ENCODE measurements at places on chromosomes 7 and 10. TPM values are rescaled to one million over a fixed set of nuclear protein-coding genes. Genes with fewer than 3 reads are reported as not detected.

DNA sequence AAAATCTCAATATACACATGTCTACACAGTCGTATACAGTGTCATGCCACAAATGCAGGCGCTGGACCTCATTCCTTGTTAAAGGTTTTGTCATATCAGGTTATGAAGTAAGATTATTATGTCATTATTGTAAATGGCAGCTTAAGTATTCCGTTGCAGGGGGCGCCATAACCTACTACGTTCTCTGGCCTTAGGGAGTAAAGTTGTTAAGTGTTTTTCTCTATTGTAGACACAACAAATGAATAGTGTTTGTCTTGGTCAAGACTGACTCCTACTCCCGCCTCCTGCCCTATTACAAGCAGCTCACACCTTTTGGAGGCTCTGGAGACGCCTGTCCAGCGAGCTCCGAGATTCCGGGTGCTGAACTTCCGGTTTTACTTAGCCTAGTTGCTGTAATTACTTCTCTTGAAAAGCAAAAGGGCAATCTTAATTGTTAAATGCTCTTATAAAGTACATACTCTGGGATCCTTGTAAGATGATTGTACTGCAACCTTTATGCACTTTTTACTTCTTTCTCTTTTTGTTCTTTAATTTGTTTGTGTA lies 994 bp downstream of the GATAD1 start:
- peak; percentile 44 for DNase-seq

GRCh38 chr7:5489991-5490536 lies 66.4 kb upstream of the TNRC18 start:
- no peak for DNase-seq

GRCh38 chr7:121048195-121048594 lies 59.7 kb downstream of the CPED1 start:
- no peak for DNase-seq

- DNase-seq: no peak
These were observed 43.6 kb upstream of the DPYSL4 start for GRCh38 chr10:132143162-132143561.

- DNase-seq: no peak
These were observed 20.0 kb upstream of the RABGEF1 start for GRCh38 chr7:66720561-66720960.

DNA sequence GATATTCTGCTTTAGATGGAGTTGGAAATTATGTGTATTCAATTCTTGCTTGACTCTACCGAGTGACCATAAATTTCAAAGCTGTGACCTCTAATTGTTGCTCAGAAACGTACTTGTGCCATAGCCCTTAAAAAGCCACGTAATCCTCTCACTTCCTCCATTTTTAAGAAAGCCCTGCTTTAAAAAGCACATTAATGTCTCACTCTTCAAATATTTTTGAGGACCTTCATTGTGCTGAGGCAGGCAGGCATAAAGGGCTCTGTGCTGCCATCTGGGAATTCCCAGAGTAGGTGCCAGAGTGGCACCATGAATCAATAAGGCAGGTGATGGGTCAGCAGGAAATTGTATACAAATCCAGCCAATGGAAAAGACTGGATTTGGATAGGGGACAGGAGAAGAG lies 97.7 kb upstream of the FAM204A start:
- no peak for DNase-seq

- no peak for DNase-seq
These were observed 47.8 kb downstream of the CDHR3 start for GRCh38 chr7:106010866-106011265.

DNA sequence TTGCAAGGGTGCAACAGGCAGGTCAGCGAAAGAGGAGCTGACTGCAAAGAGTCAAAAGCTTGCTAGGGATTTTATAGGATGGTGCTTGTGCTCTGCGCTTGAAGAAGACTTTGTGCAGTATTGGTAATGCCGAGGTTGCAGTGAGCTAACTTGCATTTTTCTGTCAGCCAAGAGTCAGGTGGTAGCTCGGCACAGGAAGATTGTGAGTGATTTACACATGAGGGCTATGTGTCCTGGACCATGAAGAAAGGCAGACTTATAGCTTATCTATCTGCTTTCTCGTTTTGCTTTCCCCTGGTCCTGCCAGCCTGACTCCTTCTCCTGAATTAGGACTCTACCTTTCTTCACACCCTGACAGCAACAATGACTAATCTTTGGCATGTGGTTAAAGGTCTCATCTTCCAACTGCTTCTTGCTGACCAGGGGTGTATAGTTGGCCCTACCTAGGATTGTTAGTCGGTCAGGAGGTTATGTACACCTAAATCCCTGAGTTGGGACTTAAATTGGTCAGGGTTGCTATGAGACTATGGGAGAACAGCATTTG lies 4.1 kb upstream of the SYPL1 start:
- DNase-seq: no peak

DNA sequence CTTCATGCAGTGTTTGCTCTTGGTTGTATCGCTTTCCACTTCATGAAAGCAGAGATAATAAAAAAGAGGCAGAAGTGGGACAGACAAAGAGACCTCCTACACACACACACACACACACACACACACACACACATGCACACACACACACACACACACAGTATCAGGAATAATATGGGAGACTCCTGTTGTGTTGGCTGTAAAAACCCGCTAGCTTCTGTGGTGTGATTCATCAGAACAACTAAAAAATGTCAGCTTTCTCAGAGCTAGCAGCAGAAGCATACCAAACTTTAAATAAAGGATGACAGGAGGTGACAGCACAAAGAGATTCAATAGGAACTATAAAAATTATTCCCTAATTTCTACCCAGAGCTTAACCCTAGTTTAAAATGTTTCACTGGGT lies 148.2 kb upstream of the LRRTM3 start:
- no peak for DNase-seq

DNA sequence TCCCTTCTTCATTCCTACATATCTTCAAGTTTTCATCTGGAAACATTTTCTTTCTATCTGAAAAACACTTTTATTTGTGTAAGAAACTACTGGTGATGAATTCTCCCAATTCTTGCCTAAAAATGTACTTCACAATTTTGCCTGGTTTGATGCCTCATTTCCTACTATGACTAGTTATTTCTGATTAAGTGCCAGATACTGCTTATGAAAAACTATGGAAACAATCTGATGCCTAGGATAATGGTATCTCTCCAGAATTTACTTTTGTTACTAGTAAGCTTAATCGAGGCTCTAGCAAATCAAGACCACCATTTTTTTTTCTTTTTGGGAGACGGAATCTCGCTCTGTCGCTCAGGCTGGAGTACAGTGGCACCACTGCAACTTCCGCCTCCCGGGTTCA lies 31.3 kb downstream of the CACUL1 start:
- DNase-seq: no peak

GRCh38 chr10:28788252-28788651 lies 110.9 kb downstream of the BAMBI start:
- DNase-seq: no peak

DNA sequence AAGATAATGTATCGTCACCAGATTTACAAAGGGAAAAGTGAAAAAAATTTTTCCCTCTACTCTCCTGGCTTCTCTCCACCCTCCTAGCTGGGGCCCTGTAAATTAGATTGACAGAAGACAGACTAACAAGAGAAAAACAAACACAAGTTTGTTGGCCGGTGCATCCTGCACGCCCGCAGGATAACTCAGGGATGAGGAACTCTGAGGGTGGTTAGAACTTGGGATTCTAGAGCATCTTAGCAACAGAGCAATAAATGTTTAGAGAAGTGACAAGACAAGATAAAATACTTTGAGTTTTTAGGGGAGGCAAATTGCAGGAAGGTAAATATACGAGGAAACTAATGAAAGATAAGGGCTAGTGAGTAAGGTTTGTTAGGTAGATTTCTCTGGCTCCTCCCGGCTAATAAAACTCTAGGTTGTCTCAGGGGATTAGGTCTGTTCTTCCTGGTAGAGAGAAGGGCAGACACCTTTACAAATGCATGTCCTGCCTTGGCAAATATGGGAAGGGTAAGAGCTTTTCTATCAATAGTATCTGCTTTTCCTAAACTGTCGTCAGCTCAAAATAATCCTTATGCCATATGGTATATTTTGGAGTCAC lies 4.3 kb upstream of the UCN3 start:
- DNase-seq: no peak

DNA sequence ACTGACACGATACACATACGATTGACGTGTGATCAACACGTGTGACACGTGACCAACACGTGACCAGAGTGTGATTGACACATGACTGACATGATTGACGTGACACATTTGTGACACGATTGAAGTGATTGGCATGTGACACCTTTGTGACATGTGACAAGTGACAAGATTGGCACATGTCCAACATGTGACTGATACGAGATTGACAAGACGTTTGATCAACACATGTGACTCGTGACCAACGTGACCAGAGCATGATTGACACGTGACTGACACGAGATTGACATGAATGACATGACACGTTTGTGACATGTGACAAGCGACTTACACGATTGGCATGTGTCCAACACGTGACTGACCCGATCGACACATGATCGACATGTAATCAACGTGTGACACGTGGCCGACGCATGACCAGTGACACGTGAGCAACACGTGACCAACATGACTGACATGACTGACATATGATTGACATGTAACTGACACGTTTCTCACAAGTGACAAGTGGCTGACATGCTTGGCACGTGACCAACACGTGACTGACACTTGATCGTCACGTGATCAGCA lies 22.0 kb downstream of the CRPPA start:
- DNase-seq: no peak

DNA sequence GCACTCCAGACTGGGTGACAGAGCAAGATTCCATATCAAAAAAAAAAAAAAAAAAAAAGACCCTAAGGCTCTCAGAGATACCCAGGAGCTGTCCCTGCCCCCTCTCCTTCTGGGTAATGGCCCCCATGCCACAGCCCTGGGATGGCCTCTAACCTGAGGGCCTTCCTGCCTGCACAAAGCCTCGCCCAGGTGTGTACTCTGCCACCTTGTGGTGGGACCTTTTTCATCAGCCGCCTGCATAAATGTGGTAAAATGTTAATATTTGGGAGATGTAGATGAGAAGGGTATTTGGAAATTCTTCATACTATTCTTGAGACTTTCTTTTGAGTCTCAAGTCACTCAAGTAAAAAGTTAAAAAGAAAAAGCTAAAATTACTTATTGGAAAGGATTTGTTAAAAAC lies 46.3 kb upstream of the RNF216 start:
- DNase-seq: no peak

- no peak for DNase-seq
These were observed 137.5 kb downstream of the SNX10 start for GRCh38 chr7:26429168-26429567.

DNA sequence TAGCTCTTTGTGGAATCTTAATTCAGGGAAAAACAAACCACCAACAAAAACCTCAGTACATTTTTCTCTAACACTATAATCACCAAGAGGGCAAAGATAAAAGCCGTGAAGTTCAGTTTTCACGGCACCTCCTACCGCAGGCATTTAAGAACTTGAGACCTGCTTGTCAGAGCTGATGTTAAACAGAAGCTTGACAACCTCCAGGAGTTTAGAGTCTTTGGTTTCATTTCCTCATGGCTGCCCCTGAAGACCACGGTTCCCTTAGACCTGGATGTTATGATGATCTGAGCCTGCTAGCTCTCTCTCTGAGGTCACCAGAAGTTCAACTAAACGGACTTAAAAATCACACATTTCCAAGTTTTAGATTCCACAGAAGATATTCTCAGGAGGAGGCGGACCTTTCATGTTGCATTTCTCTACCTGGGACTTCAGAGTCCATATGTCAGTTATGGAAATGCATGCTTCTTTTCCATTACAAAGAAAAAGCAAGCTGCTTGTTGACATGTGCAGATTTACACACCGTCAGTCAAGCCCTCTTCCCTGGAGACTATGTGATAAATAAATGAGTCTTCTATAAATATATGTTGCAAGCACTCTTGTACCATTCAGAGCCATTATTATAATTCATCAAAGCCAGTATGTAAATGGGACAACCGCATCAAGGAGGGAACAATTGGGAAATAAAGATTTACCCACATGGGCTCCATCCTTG lies 258.0 kb downstream of the GFRA1 start:
- DNase-seq: no peak

GRCh38 chr7:151012911-151013347 lies 11.4 kb downstream of the ATG9B start:
- no peak for DNase-seq

DNA sequence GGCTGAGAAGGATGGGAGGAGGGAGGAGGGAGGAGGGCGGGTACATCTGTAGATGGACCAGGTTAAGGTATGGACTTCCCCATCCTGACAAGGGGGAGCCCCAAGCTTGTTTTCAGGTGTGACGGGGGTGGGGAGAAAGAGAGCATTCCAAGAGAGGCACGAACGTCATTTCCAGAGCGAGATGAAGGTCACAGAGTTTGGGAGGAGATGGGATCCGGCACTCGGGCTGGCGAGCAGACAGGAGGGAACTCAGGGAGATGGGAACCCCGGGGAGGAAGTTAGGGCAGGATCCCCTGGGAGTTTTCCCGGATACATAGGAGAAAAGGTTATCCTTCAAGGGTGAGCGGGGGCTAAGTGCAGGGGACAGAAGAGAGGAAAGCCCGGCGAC lies 118.8 kb downstream of the CUX1 start:
- no peak for DNase-seq

DNA sequence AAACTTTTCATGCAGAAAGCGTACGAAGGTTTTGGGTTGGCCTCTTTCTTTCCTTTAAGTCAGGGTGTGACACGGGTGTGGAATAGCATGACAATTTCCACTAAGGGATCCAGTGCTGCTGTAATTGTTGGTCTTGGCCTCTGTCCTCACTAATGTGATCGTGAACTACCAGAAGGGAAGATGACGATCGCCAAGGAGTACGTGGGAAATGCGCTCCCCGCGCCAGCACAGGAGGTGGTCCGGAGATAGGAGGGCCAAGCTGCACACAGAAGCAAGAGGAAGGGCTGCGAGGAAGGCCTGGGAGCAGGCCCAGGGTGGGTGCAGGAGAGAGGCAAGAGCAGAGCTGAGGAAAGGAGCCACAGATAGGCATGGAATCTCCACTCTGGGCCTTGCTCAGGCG lies 79.7 kb upstream of the PODXL start:
- no peak for DNase-seq

- DNase-seq: no peak
These were observed 134.3 kb upstream of the PDE1C start for GRCh38 chr7:32204361-32205018.

SSC4D gene
- 1.9 TPM for total RNA-seq

PNLIPRP3 gene
- total RNA-seq: 2.4 TPM

C10orf143 gene
- 2.1 TPM for total RNA-seq

SAMD9 gene
- total RNA-seq: 9.2 TPM

SNX8 gene
- total RNA-seq: 8.8 TPM

RET gene
- 0.96 TPM for total RNA-seq

OR2A1 gene
- 0.15 TPM for total RNA-seq

SORBS1 gene
- total RNA-seq: 200 TPM

HOXA13 gene
- 0.16 TPM for total RNA-seq

EN2 gene
- total RNA-seq: not detected

SPDYE11 gene
- total RNA-seq: not detected

SDHAF3 gene
- 8.5 TPM for total RNA-seq

KLHDC10 gene
- total RNA-seq: 23.3 TPM

HMX3 gene
- not detected for total RNA-seq

Measured in breast epithelium (tissue), 4 donors.